Pericardium fibroblast (primary cell): ENCODE measurements at places on chromosomes 16 and 17. TPM values are rescaled to one million over a fixed set of nuclear protein-coding genes. Genes with fewer than 3 reads are reported as not detected.

KRT24 gene
- total RNA-seq = not detected in 2 replicates

AOC3 gene
- 2.3 and 2.6 TPM in 2 replicates for total RNA-seq

IL32 gene
- 10.7 and 13.4 TPM in 2 replicates for total RNA-seq

SLC5A10 gene
- total RNA-seq = not detected in 2 replicates

LRRC75A gene
- 0.94 and 3.3 TPM in 2 replicates for total RNA-seq

EPN2 gene
- total RNA-seq = 18.4 and 21.0 TPM in 2 replicates

SYCE1L gene
- total RNA-seq = 8.2 TPM in 1 of 2 replicates, not detected in the other
